Stimulated activated CD8-positive, alpha-beta memory T cell treated with anti-CD3 and anti-CD28 coated beads, Interleukin-4, amount 100 ng/mL, for 48 hours (primary cell): ENCODE measurements at places on chromosomes 2 and 18.

DNA sequence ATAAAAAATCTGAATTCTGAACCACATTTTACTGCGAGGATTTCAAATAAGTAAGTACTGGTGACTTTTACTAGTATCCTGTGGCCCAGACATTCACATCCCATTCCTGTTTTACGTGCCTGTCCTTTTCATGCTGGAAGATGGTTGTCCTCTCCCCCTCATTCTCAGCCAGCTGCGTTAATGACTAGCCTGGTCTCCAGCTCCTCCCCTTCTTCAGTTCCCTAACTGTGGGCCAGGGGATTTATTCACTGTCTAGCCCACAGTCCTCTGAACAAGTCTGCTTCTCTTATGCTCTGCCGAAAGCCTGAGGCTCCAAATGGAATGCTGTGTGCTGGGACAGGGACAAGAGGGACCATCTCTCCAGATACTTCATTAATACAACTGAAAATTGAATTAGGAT is 373.9 kb downstream of the PTPRM start:
- no peak for DNase-seq

DNA sequence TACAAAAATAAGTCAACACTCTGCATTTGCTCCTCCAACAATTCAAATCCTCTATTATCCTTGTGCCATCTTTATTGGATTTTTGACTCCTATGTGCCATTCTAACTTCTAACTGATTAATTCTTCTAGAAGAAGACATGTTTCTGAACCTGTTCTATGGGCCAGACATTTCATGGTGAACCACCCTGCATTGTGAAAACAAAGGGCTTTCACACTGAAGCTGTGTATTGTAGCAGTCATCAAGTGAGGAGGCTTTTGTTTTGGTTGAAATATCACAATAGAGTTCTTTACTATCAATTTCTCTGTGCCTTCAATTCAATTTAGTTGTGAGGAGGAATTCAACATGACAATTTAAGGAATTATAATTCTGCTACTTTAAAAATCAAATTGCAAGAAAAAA is 357.9 kb downstream of the PLCL1 start:
- no peak for DNase-seq

DNA sequence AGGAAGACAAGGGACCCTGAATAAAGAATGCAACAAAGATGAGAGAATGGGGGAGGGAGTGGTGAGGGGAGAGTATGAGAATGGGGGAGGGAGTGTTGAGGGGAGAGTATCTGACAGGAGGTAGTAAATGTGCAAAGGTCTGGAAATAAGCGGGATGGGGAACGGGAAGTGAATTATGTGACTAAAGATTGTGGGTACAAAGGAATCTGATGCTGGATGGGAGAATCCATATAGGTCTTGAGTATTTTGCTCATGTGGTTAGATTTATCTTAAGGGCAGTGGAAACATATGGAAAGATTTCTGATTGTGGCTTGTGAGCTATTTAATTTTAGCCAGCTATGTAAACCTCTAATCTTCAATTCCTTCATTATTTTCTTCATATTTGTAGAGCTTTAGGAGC is 593.4 kb downstream of the DCC start:
- DNase-seq, result no peak

DNA sequence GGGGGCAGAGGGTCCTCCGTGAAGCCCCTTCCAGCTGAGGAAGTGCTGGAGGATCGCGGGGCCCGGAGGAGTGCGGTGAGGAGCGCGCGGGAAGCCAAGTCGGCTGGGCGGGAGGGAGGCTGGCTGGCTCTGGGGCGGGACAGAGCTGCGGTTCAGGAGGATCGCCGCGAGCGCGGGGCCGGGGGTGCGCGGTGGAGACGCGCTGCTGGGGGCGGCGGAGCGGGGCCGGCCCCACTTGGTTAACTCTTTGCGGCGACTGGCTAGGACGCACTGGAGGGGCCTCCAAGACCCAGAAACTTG is 464 bp downstream of the CYBRD1 start:
- no peak for DNase-seq

GRCh38 chr2:181471783-181472182 is 14.6 kb downstream of the ITGA4 start:
- no peak for DNase-seq

GRCh38 chr18:23503963-23504344 is 643 bp downstream of the RMC1 start:
- DNase-seq, result no peak

DNA sequence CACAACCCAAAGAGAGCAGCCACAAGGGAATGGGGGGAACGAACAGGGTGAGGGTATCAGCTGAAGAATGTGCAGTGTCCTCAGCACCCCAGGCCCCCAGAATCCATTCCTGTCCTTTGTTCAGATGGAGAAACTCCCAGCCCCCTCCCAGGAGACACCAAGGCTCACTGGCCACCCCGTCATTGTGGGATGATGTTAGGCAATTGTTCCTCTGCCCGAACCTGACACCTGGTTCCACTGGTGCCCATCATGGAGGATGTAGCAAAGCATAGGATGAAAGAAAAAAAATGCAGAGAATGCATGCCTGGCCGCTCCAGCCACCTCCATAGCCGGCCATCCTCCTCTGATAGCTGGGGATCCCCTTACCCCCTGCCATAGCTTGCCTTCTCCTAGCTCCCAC is 197.3 kb upstream of the TWIST2 start:
- no peak for DNase-seq

- no peak for DNase-seq
Observed at GRCh38 chr2:174580951-174581350, 16.7 kb downstream of the WIPF1 start.

GRCh38 chr18:56067969-56068671 is 480.1 kb upstream of the TCF4 start:
- DNase-seq, result no peak

DNA sequence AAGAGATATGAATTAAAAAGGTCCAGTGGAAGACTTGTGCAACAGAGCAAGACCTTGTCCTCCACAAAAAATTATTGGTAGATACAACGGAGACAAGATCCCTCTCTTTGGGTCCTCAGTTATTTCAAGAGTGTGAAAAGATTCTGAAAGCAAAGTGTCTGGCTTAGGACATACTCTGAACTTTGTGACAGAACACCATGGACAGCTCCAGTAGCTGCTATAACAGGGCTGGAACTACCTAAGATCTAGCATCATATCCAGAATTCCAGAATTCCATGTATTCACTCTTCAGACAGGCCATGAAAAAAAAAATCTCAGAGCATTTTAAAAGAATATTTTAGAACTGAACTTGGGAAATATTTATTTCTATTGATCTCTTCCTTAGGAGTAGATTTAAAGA is 74.8 kb upstream of the ZBTB14 start:
- DNase-seq, result no peak

GRCh38 chr2:231094736-231095346 is 30.0 kb downstream of the HTR2B start:
- DNase-seq, result no peak

DNA sequence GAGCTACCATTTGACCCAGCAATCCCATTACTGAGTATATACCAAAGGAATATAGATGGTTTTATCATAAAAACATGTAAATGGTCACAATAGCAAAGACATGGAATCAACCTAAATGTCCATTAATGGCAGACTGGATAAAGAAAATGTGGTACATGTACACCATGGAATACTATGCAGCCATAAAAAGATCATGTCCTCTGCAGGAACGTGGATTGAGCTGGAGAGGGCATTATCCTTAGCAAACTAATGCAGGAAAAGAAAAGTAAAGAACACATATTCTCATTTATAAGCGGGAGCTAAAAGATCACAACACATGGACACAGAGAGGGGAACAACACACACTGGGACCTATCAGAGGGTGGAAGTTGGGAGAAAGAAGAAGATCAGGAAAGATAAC is 22.9 kb downstream of the SLC38A11 start:
- no peak for DNase-seq

DNA sequence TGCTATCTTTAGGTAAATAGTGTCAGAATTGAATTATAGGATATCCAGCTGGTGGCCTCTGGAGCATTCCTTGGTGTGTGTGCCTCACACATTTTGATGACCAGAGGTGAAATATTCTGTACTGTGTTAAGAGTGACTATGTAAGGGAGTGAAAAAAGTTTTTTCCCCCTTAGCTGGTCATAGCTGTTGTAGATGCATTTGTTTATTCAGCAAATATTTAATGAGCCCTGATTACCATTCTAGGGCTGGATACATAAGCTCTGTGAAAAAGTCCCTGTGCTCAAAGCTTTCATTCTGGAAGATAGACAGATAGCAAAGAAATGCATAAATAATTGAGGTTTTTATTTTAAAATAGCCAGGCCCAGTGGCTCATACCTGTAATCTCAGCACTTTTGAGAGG is 10.9 kb downstream of the TTLL4 start:
- no peak for DNase-seq

- no peak for DNase-seq
Observed at GRCh38 chr2:67453310-67453709, 56.2 kb downstream of the ETAA1 start.

DNA sequence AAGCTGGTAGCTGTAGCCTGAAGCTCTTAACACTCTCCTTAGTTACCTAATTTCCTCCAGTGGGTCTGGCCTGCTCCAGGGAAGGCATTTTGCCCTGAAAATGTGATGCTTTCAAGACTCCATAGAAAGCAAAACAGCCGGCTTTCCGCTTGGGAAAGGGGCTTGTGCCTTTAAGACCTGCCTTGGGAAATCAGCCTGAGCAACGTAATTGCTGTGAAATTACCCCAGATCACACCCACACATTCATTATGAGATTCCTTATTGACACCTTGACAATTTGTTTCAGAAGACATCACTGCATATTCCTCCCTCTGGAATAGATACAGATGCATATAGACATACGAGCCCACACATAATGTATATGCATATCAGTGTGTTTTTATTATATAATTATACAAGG is 190.5 kb upstream of the SKOR2 start:
- no peak for DNase-seq

DNA sequence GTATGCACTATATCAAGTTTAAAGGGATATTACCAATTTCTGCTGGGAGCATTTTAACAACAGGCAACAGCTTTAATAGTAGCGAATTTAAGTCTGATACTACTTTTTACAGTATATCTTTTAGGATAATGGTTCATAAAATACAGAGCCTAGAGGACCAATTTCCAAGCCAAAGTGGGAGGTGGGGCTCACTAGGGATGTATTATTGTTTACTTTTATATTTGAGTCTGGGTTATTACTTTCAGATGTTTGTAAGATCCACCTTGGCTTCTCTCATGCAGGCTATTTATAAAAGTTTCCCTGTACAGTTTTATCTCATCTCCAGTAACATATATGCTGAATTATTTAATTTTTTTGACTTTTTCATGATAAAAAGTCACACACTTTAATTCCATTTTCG is 242.0 kb downstream of the CMPK2 start:
- DNase-seq, result no peak

GRCh38 chr2:66236067-66236685 is 198.7 kb upstream of the MEIS1 start:
- no peak for DNase-seq

DNA sequence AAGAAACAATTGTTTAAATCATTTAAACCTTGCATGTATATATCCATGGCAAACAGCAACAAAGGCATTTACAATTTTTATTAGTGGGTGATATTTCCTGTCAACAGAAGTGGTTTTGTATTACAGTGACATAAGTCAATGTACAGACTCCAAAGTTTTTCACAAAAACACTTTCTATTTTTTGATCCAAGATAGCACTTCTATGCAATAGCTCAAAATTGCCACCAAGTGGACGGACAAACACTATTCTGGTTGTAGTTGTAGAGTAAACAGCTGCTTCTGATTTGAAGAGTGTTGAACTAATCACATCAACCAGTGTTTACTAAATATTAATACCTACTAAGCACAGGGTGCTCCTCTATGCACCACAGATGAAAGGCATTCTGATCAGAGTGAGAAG is 421.4 kb downstream of the NCKAP5 start:
- DNase-seq, result no peak

DNA sequence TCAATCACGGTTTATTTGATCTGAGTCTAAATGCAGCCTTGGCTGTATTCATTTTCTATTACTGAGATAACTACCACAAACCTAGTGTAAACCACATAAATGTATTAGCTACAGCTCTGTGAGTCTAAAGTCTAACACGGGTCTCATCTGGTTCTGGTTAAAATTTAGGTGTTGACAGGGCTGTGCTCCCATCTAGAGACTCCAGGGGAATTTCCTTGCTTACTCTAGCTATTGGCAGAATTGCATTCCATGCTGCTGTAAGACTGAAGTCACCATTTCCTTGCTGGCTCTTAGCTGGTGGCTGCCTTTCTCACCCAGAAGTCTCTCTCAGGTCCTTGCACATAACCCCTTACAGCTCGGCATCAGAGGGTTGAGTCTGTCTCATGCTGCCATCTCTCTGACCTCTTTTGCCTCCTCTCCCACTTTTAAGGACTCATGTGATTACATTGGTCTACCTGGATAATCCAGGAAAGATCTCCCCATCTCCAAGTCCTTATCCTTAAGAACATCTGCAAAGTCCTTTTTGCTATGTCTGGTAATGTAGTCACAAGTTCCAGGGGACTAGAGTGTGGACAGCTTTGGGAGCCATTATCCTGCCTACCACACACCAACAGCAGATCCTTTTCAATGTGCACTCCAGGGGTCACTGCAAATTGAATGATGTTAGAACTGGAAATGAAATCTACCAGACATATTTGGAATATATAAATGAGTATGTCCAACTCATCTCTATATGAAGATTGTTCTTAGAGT is 207.0 kb upstream of the AGAP1 start:
- no peak for DNase-seq

GRCh38 chr18:58808349-58808748 is 56.3 kb upstream of the ZNF532 start:
- DNase-seq, result no peak

DNA sequence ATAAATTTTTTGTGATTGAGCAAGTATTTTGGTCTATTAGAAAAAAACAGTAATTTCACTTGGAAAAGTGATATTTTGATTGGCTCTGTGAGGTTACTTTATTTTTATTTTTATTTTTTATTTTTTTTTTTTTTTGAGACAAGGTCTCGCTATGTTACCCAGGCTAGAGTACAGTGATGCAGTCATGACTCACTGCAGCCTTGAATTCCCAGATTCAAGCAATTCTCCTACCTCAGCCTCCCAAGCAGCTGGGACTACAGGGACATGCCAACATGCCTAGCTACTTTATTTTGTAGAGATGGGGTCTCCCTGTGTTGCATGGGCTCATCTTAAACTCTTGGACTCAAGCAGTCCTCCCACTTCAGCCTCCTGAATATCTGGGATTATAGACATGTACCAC is 60.9 kb upstream of the MGAT5 start:
- DNase-seq, result no peak

- DNase-seq, result no peak
Observed at GRCh38 chr18:47931718-47932103, 1.3 kb upstream of the SMAD2 start.

- no peak for DNase-seq
Observed at GRCh38 chr2:183995632-183996031, 602.7 kb upstream of the ZNF804A start.

- DNase-seq, result no peak
Observed at GRCh38 chr2:217412277-217412676, 552.4 kb upstream of the TNP1 start.

- no peak for DNase-seq
Observed at GRCh38 chr18:49970319-49970718, 157.0 kb upstream of the ACAA2 start.

DNA sequence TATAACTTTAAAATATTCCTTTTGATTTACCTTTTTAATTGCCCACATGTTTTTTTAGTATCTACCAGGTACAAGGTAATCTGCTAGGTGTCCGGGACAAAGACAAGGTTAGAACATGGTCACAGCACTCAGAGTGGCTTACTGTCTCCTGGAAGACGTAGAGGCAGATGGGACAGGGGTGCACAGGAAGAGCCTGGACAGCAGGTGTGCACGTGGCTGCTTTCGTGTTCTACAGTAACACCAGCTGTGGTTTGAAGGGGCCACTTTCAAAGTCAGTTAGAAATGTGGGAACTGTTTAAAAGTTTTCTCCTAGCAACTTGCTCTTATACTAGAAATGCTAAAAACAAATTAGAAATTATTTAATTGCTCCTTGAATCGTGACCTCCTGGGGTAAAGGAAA is 102.9 kb upstream of the ALPP start:
- DNase-seq, result no peak
